Natural killer cell treated with Interleukin-12 subunit alpha and Interleukin-12 subunit beta and Interleukin-15 and Interleukin-18, amount 100 ng/mL, for 72 hours (primary cell): ENCODE measurements at places on chromosomes 2 and 18. TPM values are rescaled to one million over a fixed set of nuclear protein-coding genes. Genes with fewer than 3 reads are reported as not detected.

The FER1L5 gene
- total RNA-seq = not detected

DNA sequence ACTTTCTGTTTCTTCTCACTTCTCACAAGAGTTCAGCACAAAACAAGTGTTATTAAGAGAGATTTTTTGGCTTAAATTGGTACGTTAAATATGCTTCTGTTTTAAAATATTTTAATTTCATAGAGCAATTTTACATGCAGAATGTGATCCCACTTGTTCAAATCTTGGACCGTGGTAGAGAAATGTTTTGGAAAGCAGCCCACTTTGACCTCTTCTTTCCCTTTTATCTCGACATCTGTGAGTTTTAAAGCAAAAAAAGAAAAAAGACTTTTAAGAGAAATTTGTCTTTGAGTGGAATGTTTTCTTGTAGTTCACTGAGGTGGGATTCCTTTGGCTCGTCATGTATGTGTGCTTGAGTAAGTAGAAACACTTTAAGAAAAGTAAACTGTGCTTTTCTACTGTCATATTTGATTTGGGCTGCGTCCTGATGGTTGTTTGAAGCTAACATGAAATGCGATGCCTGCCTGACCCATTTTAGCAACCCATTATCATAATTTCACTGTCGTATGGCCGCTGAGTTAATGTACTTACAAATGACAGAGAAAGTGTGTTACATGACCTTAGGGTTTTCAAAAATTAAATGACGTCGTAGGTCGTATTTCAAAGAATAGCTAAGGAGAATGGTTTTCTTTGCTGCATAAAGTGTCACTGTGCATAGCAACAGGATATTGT, 54.5 kb downstream of the TSHZ1 start:
- no peak for DNase-seq

DNA sequence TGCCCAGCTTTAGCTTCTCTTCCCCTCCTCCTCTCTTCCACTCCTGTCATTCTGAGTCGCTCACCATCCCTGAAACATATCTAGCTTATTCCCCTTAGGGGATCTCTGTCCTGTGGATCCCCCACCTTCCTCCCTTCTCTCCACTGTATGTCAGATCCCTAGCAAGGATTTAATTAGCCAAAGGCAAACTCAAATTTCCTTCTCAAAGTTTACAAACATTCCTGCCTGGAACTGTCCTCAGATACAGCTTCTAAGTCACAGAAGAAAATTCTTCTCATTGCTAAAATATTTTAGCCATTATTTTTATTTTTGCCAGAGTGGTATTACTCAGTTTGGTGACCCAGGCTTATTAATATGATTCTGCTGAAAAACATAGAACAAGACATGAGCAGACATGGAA, 315.3 kb downstream of the CYP26B1 start:
- DNase-seq = no peak

DNA sequence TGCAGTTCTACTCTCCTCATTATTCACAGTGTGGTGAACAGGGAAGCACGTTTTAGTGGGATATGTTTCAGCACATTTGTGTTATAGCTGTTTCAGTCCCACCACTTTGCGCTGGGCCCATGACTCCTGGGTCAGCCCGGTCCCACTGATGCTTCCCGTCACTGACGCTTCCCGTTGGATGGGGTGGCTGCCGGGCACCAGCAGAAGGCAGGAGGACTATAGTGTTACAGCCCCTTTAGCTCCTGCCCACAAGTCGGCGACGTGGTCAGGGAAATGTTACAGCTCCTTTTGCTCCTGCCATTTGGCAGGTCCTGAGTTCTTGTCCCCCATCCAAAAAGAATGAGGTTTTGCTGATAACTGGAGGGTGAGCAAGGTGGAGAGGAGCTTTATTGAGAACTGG, 732.2 kb downstream of the NR4A2 start:
- no peak for DNase-seq

GRCh38 chr2:127106457-127106990, 430 bp downstream of the BIN1 start:
- no peak for DNase-seq

- no peak for DNase-seq
These were observed 181.3 kb upstream of the EPHA4 start for GRCh38 chr2:221753401-221753800.

The COL6A3 gene
- total RNA-seq = not detected

DNA sequence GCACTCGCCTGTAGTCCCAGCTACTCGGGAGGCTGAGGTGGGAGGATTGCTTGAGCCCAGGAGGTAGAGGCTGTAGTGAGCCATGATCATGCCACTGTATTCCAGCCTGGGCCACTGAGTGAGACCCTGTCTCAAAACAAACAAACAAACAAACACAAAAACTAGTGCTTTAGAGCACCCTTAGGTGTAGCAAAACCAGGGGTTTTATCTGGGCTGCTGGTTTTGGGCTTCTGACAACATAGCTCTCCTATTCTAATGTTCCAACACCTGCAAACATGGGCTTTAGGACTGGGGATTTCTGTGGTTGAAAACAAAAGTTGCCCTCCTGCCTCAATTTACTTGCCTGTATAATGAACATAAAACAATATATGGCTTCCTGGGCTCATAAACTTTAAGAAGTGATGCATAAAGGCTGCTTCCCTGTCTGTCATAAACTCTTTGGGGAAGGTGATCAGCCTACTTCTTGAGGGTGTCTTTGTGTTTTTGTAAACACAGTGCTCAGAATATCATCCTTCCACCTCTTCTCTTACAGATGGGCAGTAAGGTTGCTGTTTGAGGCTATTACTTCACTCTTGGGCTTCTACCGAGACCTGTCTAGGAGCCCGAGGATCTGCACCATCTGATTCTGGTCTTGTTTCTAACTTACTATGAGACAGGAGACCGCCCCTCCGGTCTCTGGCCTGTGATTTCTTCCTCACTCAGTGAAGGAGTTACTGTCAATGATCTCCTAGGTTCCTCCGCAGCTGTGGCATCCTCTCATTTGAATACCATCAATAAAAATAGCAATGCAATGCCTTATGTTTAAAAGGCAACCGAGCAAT, 246.5 kb downstream of the MYCN start:
- no peak for DNase-seq

GRCh38 chr2:121094845-121095244, 190.2 kb downstream of the TFCP2L1 start:
- DNase-seq = no peak

The FAM237A gene
- total RNA-seq = not detected

GRCh38 chr2:112301171-112301584, 25.8 kb downstream of the ZC3H6 start:
- DNase-seq = no peak

The AQP12B gene
- not detected for total RNA-seq

The CIB4 gene
- total RNA-seq = not detected

DNA sequence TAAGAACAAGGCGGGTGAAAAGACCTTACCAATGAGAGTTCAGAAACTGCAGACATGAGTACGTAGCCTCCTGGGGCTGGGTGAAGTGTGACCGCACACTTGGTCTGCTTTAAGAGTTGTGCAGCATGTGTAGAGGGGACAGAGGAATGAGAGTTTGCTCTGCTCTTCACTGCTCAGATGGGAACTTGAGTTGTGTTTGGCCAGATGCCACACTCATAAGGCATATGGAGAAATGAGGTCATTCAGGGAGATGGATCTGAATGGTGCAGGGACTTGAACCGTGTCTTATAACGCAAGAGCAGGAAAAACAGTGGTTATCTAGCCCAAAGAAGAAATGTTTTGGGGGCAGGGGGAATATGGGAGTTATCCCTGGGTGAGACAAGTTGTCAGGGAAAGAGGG, 273.8 kb upstream of the LYPD1 start:
- DNase-seq = no peak

The EFEMP1 gene
- not detected for total RNA-seq

GRCh38 chr18:2917259-2918047, 70.6 kb downstream of the EMILIN2 start:
- DNase-seq = no peak
